ENCODE measurements at places on chromosomes 6 and 20.

GRCh38 chr20:24795436-24795835, 153.6 kb upstream of the CST7 start:
- DNase-seq: no peak

- DNase-seq: no peak
Observed at GRCh38 chr20:62378215-62378614, 8.7 kb upstream of the RPS21 start.

GRCh38 chr20:22523499-22524392, 60.6 kb downstream of the FOXA2 start:
- DNase-seq: no peak

- no peak for DNase-seq
Observed at GRCh38 chr6:158040051-158040803, 58.6 kb downstream of the SYNJ2 start.

DNA sequence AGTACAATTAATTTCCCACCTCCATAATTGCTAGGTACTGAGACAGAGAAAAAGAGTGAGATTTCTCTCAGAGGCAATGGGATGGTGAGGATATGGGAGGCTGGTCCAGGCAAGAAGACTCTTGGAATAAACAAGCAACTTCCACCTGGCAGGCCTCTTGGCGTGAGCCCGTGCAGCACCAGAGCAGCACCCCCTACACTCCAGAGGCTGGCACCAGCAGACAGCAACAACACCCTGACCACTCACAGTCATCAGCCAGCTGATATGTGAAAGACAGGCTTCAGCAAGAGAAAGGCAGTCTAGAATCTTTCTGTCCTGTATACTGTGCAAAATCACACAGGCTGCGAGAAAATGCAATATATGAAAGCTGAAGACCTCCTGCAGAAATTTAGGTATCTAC, 59.7 kb downstream of the KIF13A start:
- no peak for DNase-seq

- DNase-seq: no peak
Observed at GRCh38 chr20:34995192-34995591, 39.5 kb downstream of the MYH7B start.

- DNase-seq: no peak
Observed at GRCh38 chr6:105058316-105058715, 101.4 kb downstream of the LIN28B start.

Measured in endothelial cell (in vitro differentiated cells).